ENCODE measurements at places on chromosomes 3 and 15.

DNA sequence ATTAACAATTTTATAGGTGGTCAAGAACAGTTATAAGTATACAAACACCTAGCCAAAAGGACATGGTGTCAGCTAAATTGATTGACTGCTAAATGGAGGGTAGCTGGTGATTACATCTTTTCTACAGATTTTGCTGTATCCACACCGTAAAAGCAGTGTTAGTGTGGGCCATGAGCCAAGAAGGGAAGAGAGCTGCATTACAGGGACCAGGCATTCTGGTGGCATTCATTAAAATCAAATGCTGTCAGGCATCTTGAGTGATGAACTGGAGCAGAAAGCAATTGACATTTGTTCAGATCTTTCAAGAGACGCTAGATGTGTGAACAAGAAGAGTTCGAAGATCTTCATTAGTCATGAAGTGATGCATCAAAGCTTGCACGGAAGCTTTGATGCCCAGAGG is 177.9 kb downstream of the ARPP21 start:
- no peak for DNase-seq

- DNase-seq: peak; percentile 72
These were observed 137.7 kb downstream of the NUP210 start for GRCh38 chr3:13282358-13282985.

- DNase-seq: peak; percentile 96
These were observed at the start of gene APEH for GRCh38 chr3:49673715-49674496. Gene APEH, plus strand, starts transcription at chr3:49674351. Its CDS starts 51 bp downstream, at chr3:49674402.

- no peak for DNase-seq
These were observed 9.1 kb downstream of the HDC start for GRCh38 chr15:50256188-50257041.

GRCh38 chr3:43581343-43581742 is 40.5 kb downstream of the ANO10 start:
- DNase-seq: no peak

GRCh38 chr3:64293121-64293520 is 67.9 kb upstream of the PRICKLE2 start:
- no peak for DNase-seq

GRCh38 chr3:119322021-119322834 is 28.0 kb downstream of the ARHGAP31 start:
- DNase-seq: peak; percentile 90

DNA sequence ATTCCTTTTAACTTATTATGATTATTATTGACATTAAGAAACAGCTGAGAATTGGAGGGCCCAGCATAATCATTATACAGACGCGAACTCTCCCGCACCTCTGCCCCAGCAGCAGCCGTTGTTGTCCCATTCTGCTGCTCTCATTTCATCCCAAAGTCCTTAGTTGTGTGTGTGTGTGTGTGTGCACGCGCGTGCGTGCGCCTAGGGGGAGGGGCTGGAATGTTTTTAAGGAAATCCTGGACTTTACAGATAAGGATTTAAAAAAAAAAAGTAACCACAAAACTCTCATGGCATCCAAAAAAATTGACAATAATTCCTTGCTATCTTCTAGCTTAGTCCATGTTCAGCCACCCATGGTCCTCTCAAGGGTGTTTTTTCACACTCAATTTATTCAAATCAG is 134.2 kb downstream of the WNT7A start:
- DNase-seq: no peak

GRCh38 chr15:51205050-51205975 is 110.6 kb upstream of the TNFAIP8L3 start:
- no peak for DNase-seq

GRCh38 chr3:156648086-156648485 is 26.3 kb upstream of the TIPARP start:
- DNase-seq: no peak

Measured in right kidney (tissue), 9 donors.